ENCODE measurements at places on chromosomes 11 and 22. TPM values are rescaled to one million over a fixed set of nuclear protein-coding genes. Genes with fewer than 3 reads are reported as not detected.

DNA sequence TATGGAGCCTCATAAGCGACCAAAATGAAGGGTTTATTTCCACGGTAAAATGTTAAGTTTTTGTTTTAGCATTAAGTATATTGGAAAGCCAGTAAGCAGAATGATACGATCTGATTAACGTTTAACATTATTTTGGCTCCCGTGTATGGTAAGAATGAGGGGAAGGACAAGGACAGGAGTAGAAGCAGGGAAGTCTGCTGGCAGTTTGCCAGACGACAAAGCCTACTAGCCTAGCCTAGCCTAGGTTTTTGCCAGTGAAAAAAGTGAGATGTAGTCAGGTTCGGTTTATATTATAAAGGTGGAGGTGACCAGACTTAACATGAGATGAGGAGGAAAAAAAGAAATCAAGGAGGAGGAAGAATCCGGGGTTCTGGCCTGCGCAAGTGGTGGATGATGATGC, 78.9 kb upstream of the ARHGAP32 start:
- ATAC-seq, result no peak

The OR51E2 gene
- total RNA-seq, result not detected

GRCh38 chr22:24322522-24322921, 51.9 kb downstream of the SPECC1L start:
- ATAC-seq, result no peak

- ATAC-seq, result peak; percentile 54
These were observed 1.6 kb downstream of the TMEM132A start for GRCh38 chr11:60925868-60926267.

The TP53AIP1 gene
- total RNA-seq, result not detected

DNA sequence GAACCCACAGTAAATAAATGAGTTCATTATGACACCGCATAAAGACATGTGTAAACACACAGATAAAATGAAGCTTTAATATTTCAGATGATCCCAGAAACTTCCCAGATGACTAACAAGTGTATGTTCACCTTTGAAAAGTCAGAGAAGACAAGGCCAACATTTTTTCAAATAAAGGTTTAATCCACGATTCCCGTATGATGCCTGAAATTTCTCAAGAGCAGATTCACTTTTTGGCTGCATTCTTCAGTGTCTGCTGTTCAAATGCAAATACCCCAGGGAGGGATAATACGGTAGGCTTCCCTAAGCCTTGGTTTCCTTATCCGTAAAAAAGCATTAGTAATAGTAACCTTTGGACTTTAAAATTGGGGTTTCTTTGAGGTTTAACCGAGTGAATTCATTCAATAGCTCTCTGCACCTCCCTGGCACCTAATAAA, 62.5 kb downstream of the SYTL2 start:
- no peak for ATAC-seq

DNA sequence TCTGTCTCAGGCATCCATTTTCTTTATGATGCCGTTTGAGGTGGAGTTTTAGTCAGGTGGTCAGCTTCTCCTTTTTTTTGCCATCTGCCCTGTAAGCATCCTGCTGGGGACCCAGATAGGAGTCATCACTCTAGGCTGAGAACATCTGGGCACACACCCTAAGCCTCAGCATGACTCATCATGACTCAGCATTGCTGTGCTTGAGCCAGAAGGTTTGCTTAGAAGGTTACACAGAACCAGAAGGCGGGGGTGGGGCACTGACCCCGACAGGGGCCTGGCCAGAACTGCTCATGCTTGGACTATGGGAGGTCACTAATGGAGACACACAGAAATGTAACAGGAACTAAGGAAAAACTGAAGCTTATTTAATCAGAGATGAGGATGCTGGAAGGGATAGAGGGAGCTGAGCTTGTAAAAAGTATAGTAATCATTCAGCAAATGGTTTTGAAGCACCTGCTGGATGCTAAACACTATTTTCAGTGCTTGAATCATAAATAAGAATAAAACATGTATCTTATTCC, 10.9 kb upstream of the HBE1 start:
- peak; percentile 87 for ATAC-seq

- ATAC-seq, result no peak
These were observed 25.2 kb downstream of the IGSF9B start for GRCh38 chr11:133931449-133932060.

The CSNK2A3 gene
- total RNA-seq, result 1.7 TPM

The GGT5 gene
- 0.19 TPM for total RNA-seq

DNA sequence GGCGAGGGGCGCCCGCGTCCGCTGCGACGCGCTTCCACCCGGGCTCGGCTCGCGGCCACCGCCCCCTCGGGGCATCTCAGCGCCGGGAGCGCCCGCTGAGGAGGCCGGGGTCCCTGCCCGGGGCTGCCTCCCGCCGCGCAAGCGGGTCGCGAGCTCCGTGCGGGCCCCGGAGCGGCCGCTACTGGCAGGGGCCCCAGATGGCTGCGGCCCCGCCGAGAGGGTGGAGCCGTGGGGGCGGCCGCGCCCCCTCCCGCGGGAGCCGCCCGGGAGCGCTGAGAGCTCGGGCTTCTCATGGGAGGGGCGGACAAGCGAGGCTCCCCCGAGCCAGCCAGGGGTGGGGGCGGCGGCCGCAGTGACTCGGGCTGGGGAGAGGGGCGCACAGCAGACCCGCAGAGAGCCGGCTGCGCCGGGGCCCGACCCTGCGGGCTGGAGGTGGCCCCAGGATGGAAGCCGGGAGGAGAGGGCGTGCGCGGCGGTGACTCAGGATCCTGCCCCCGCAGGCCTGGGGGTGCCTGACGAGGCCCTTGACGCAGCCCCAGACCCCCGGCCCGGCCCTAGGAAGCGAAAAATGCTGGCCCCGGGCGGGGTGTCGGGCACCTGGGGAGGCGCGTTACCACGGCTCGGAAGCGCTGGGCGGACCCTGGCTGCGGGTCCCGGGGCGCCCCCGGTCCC, 603 bp upstream of the ZFTA start:
- ATAC-seq, result peak; percentile 33

The MN1 gene
- 0.13 TPM for total RNA-seq

DNA sequence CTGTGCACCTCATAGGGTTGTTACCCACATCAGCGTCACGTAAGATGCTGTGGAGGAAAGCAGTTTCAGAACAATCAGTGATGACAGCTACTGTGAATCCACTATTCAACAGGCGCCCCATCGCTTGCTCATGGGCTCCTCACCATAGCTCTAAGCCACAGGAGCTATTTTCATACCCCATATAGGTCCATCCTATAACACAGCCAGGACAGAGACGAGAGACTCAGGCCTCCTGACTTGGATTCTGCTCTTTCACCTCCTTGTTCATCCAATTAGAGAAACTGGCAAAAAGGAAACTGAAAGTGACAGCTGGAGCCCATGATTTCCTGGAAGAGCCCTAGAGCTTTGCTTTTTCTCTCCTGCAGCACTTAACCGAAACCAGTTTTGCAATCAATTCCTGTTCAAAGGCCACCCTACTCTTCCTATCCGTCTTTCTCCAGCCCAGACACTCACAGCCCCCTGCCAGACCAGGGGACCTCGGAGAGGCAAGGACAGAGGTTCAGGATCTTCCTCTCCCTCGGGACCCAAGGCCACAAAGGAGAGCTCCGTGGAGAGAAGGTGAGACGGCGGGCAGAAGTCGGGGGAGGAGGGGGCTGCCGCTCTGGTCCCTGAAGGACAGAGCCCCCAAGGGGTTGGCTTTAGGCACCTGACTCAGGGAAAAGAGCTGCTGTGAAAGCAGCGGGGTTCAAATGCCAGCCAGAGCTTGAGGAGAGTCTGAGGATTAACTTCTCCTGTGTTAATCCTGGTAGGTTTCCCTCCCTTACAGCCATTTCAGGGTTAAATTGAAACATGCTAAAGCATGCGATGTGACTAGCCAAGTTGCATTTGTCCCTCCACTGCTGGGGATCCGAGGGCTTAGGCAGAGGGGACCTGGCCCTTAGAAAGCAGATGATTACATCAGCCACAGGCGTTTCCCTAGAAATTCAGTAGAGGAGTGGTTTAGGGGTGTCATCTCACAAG, at the start of gene APOL6:
Gene APOL6, plus strand, starts transcription at position 381 of the 960 bp plus-strand sequence. CDS start 7,980 bp downstream, outside the sequence.
- ATAC-seq, result peak; percentile 87

The SCUBE1 gene
- not detected for total RNA-seq

- ATAC-seq, result no peak
These were observed 82.7 kb downstream of the GGT1 start for GRCh38 chr22:24685531-24686190.

DNA sequence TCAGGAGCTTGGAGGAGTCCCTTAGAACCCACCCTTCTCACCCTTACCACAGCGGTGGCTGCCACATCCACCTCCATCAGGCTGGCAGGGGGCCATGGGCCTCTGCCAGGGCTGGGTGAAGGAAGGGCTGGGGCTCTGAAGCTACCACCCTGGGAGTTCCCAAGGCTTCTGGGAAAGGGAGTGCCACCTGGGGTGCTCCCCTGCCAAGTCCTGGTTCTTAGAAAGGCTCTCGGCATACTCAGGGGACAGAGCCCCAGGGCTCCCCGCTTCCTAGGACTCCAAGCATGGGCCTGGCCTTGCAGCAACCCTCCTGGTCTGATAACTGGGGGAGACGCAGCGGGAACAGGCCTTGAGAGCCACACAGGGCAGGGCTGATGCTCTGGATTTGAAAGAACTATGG, 438 bp upstream of the PLA2G3 start:
- no peak for ATAC-seq

GRCh38 chr22:39184586-39185577, 32.4 kb upstream of the CBX7 start:
- ATAC-seq, result no peak
